ENCODE measurements at places on chromosomes 2 and 18.
A peak's percentile ranks its signal among the peaks of the same experiment; 100 is the strongest.

DNA sequence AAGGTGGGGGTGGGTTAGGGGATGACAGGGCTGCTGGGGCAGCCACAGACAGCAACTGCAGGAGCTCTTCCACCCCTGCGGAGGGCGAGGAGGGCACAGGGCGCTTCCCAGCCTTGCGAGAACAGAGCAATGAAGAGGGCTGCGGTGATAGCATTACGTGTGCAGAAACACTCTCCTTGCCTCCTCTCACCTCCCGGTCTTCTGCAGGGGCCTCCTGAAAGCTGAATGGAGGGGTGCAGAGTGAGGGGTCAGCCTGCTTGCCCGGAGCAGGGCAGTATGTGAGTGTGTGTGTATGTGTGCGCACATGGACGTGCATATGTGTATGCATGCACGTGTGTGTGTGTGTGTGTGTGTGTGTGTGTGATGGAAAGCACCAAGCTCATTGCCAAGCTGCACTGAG, 29.5 kb upstream of the IL1R2 start:
- H3K4me3 ChIP-seq, result no peak overlapping the region
- H3K27ac ChIP-seq, result no peak overlapping the region
- H3K4me1 ChIP-seq, result no peaks in the 10 kb centered on the region
- no peak for DNase-seq
- H3K36me3 ChIP-seq, result no peaks in the 10 kb centered on the region

- no peaks in the 10 kb centered on the region for H3K36me3 ChIP-seq
- peaks cover 2% of the 10 kb centered on the region for H3K4me1 ChIP-seq
- no peak overlapping the region for H3K4me3 ChIP-seq
- no peak overlapping the region for H3K27ac ChIP-seq
Measured at GRCh38 chr2:118121101-118121500, 32.8 kb downstream of the INSIG2 start.

DNA sequence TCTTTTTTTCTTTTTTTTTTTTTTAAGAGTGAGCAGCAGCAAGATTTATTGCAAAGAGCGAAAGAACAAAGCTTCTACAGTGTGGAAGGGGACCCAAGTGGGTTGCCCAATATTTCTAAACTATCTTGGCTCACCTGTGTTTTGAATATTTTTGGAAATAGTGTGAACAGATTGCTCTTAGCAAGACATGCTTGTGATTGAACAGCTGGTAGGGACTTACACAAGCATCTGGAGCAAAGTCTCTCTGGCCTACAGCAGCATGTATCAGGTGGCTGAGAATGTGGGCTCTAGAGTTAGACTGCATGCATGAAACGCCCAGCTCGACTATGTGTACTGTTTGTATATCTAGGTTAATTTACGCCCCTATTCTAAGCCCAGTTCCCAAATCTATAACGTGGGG, 40.3 kb upstream of the FBXO11 start:
- H3K36me3 ChIP-seq, result no peaks in the 10 kb centered on the region
- no peak overlapping the region for H3K27ac ChIP-seq
- DNase-seq, result no peak
- no peaks in the 10 kb centered on the region for H3K4me1 ChIP-seq

- H3K27me3 ChIP-seq, result no peaks in the 10 kb centered on the region
- no peak overlapping the region for H3K4me3 ChIP-seq
- no peaks in the 10 kb centered on the region for H3K36me3 ChIP-seq
Measured at GRCh38 chr18:69586537-69586936, 185.8 kb downstream of the DOK6 start.

- H3K4me1 ChIP-seq, result peaks cover 4% of the 10 kb centered on the region
- H3K27me3 ChIP-seq, result peaks cover 46% of the 10 kb centered on the region
- H3K4me3 ChIP-seq, result no peak overlapping the region
- no peak overlapping the region for H3K27ac ChIP-seq
Measured at GRCh38 chr18:902229-902628, 2.4 kb upstream of the ADCYAP1 start.

DNA sequence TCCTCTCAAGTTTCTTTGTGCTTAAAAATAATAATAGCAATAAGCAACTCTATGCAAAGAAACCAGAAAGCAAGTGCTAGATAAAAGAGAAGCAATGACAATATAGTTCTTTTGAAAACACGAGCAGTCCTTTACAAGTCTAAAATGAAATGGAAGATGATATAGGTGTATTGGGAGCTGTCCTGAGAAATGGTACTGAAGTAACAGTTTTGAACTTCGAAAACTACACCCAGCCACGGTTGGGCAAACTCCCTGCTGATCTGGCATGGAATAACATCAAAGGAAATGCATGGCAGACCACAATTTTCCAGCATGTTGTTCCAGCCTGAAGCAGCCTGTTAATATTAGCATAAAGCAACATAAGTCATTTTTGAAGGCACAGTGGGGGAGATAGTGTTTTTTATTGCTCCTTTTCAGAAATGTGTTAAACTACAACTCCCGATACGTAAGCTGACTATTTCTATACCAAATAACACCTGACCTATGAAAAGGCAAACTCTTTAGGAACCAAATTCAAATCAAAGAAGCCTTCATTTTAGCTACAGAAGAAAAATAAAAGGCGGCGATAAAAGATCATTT, 596.1 kb upstream of the KLHL29 start:
- no peak for DNase-seq
- H3K4me1 ChIP-seq, result no peaks in the 10 kb centered on the region
- H3K36me3 ChIP-seq, result no peaks in the 10 kb centered on the region
- H3K27ac ChIP-seq, result no peak overlapping the region
- H3K27me3 ChIP-seq, result no peaks in the 10 kb centered on the region

DNA sequence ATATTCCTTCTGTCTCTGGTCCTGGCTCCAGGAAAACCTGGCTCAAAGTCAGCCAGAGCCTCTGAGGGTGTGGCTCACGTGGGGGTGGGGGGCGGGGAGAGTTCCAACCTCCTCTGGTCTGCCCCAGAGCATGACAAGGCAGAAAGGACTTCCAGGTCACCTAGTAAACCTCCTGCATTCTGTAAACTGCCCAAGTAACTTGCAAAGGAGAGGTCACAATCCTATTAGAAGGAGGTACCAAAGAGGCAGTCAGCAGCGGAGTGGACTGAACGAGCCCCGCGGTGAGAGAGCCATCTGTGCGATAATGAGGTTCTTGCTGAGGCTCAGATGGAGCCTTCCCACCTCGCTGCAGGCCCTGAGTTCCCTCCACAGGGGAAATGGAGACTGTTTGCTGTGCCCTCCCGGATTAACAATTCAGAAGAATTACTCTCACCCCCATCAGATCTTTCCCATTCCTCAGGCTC, 58.9 kb upstream of the GATA6 start:
- H3K27me3 ChIP-seq, result no peaks in the 10 kb centered on the region
- H3K36me3 ChIP-seq, result no peaks in the 10 kb centered on the region
- no peak overlapping the region for H3K27ac ChIP-seq
- H3K4me3 ChIP-seq, result no peak overlapping the region

GRCh38 chr18:11567396-11567795, 42.0 kb upstream of the SLC35G4 start:
- no peak for DNase-seq
- no peaks in the 10 kb centered on the region for H3K36me3 ChIP-seq
- H3K4me1 ChIP-seq, result no peaks in the 10 kb centered on the region
- peaks cover 19% of the 10 kb centered on the region for H3K27me3 ChIP-seq

DNA sequence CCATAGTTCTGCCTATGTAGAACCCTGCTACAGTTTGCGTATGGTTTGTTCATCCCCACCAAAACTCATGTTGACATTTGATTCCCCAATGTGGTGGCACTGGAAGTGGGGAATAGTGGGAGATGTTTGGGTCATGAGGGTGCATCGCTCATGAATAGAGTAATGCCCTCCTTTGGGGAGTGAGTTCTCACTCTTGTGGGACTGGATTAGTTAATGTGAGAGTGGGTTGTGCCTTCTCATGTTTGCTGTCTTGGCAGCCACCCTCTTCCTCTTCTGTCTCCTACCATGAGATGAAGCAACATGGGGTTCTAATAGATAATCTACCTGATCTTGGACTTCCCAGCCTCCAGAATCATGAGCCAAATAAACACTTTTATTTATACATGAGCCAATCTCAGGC, 237.2 kb upstream of the APCDD1 start:
- peaks cover 20% of the 10 kb centered on the region for H3K4me1 ChIP-seq
- no peak for DNase-seq
- no peak overlapping the region for H3K4me3 ChIP-seq
- no peak overlapping the region for H3K27ac ChIP-seq

DNA sequence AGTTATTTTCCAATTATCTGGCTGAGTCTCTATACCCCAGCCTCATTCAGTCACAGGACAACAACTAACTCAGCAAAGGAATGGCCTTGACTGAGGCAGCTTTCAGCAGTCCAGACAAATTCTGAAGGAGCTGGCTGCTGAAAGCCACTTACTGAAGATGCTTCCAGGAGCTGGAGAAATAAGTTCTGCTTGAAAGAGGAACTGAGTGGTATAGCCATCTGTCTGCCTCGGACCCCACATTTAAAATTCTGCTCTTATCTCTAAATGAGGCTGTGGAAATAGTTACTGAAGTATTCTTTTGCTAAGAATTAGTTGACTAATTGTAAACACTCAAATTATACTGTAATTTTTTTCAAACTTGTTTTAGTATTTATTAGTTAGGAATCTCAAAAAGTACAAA, 9.1 kb upstream of the GPD2 start:
- DNase-seq, result no peak
- H3K27ac ChIP-seq, result no peak overlapping the region
- peaks cover 12% of the 10 kb centered on the region for H3K27me3 ChIP-seq
- no peaks in the 10 kb centered on the region for H3K36me3 ChIP-seq
- peaks cover 15% of the 10 kb centered on the region for H3K4me1 ChIP-seq

GRCh38 chr2:89833780-89834117, 1142.3 kb downstream of the RPIA start:
- no peak overlapping the region for H3K4me3 ChIP-seq
- no peak for DNase-seq
- H3K27me3 ChIP-seq, result no peaks in the 10 kb centered on the region

- H3K27ac ChIP-seq, result no peak overlapping the region
- no peak overlapping the region for H3K4me3 ChIP-seq
- peaks cover 11% of the 10 kb centered on the region for H3K27me3 ChIP-seq
- DNase-seq, result no peak
- no peaks in the 10 kb centered on the region for H3K4me1 ChIP-seq
Measured at GRCh38 chr2:235642446-235643098, 148.7 kb downstream of the AGAP1 start.

DNA sequence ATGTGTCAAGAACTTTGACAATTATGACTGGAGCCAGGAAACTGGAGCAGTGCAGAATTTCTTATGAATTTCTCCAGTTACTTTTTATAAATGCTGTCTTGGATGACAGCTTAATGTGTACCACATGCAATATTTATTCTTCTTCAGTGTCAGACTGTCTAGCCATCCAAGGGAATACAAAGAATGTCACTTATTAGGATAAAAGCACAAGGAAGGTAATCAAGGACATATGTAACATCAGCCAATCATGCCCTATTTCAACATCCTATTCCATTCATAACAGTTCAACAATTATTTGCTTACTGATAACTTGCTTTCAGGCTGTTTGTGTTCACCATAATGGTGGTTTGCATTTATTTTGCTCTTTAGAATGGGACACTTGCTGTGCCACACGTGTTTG, 139.8 kb downstream of the OLA1 start:
- no peak for DNase-seq
- H3K4me1 ChIP-seq, result peaks cover 2% of the 10 kb centered on the region
- H3K27ac ChIP-seq, result no peak overlapping the region
- H3K4me3 ChIP-seq, result no peak overlapping the region
- no peaks in the 10 kb centered on the region for H3K27me3 ChIP-seq

GRCh38 chr2:129518937-129519336, 460.5 kb upstream of the RAB6C start:
- H3K4me1 ChIP-seq, result no peaks in the 10 kb centered on the region
- no peaks in the 10 kb centered on the region for H3K36me3 ChIP-seq
- H3K27ac ChIP-seq, result no peak overlapping the region
- no peaks in the 10 kb centered on the region for H3K27me3 ChIP-seq

- no peak for DNase-seq
- no peak overlapping the region for H3K4me3 ChIP-seq
- H3K27ac ChIP-seq, result no peak overlapping the region
- H3K4me1 ChIP-seq, result no peaks in the 10 kb centered on the region
Measured at GRCh38 chr18:76544511-76545345, 49.7 kb upstream of the ZNF516 start.

DNA sequence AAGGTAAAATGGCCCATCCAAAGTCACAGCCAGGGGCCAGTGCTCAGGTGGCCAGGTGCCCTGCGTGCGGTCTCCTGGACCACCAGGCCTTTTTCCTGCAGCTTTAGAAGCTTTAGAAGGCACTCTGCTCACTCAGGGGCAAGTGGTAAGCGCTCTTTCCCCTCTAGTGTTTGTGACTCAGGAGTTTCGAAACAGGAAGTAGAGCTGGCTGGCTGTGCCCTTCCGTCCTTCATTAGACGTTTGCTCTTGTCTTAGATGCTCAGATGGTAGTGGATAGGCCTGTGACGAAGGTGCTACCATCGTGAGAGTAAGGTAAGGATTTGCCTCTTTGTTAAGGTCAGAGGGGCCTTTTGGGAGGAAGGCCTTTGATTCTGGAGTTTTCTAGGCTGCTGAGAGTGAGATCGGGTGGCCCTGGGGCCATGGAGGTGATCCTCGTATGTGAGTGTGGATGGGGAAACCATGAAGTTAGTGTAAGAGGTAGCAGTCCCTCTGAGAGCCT, at the start of gene CASP8:
CASP8 (plus strand) TSS at position 235 of the 499 bp plus-strand sequence. CDS start 5,951 bp downstream, outside the sequence.
- H3K27me3 ChIP-seq, result no peaks in the 10 kb centered on the region
- peak within 1 kb of the TSS; percentile 100 for H3K4me3 ChIP-seq
- H3K36me3 ChIP-seq, result peaks cover 28% of the 10 kb centered on the region

GRCh38 chr2:41116106-41116797, 664.4 kb upstream of the SLC8A1 start:
- H3K27ac ChIP-seq, result no peak overlapping the region
- H3K27me3 ChIP-seq, result no peaks in the 10 kb centered on the region

GRCh38 chr18:58218117-58218516, 174.1 kb downstream of the NEDD4L start:
- DNase-seq, result no peak
- H3K4me3 ChIP-seq, result no peak overlapping the region
- no peak overlapping the region for H3K27ac ChIP-seq

DNA sequence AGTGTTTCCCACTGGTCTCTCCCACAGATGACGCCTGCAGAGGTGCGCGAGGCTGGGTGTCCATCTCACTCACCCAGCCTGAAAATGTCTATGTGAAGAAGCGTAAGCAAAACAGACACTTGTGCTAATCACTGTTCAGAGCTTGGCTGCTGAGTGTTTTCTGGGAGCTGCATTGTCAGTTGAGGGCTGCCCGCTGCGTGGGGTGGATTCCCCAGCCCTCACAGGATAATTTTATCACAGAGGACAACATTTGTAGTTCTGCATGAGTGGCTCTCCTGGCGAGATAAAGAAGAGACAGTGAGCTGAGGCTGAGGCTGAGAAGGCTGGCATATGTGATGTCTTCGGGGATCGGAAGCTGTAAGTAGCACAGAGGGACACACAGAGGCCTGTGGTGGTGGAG, 16.2 kb upstream of the CAPN13 start:
- H3K27ac ChIP-seq, result no peak overlapping the region
- H3K4me3 ChIP-seq, result no peak overlapping the region
- H3K27me3 ChIP-seq, result no peaks in the 10 kb centered on the region
- no peak for DNase-seq
- H3K36me3 ChIP-seq, result no peaks in the 10 kb centered on the region

DNA sequence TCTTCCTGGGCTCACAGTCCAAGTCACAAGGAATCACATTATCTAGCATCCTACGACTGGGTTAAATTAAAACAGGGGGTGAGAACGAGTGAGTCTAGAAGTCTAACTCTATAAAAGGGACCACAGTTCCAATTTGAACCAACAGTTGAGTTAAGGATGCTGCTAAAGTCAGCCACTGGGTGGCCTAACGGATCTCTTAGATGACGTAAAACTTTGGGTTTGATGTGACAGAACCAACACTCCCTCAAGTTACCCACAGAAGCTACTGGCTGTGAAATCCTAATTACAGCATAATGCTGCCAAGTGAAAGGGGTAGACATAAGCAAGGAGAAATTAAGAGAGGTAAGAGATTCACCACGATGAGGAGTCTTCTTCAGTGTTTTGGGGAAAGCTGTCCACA, 32.7 kb upstream of the RUFY4 start:
- H3K27ac ChIP-seq, result peak overlapping the region; percentile 3
- H3K36me3 ChIP-seq, result no peaks in the 10 kb centered on the region
- H3K27me3 ChIP-seq, result peaks cover 17% of the 10 kb centered on the region
- H3K4me1 ChIP-seq, result peaks cover 13% of the 10 kb centered on the region
- H3K4me3 ChIP-seq, result peak overlapping the region; percentile 5
- no peak for DNase-seq

Measured in T-helper 2 cell treated with Interferon-gamma antibody and Interleukin-4, amounts not matched to agents 5 μg/mL and 100 μg/mL, for 36 hours (primary cell).